ENCODE measurements at places on chromosomes 5 and 9.

- DNase-seq = no peak
These were observed 24.7 kb upstream of the GABRA6 start for GRCh38 chr5:161660806-161661205.

GRCh38 chr9:75422944-75423522 lies 334.7 kb downstream of the OSTF1 start:
- DNase-seq = no peak

GRCh38 chr5:40557501-40557900 lies 122.2 kb upstream of the PTGER4 start:
- DNase-seq = no peak

DNA sequence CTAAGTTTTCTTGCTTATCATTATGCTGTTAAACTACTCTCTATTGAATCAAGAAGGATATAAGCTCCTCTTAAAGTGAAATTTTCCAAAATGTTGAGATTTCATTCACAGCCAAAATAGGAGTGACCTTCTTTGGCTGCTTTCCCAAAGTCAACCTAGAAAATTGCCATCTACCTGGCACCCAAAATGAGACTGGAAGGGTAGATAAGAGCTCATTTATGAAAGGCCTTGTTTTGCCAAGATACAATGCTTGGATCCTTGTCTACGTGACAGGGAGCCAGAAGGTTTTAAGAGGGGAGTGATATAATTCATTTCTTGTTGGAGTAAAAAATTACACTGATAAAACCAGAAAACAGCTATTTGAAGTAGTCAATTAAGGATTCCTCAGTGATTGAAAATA lies 287.1 kb downstream of the IZUMO3 start:
- DNase-seq = no peak

DNA sequence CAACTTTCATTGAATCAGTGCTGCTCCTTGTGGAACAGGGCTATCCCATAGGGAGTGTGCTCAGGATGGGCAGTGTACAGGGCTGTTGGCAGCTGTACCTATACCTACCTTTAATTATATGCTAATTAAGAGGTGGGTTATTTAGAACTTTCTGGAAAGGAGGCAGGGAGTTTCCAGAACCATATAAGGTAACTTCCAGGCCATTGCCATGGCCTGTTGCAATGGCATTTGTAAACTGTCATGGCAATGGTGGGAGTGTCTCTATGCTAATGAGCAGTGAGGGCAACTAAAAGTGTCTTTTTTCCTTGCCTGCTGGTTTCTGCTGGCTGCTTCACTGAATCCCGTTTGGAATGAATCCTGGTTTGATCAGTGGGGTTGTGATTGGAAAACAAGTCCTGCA lies 2.3 kb upstream of the ARHGAP26 start:
- DNase-seq = no peak

DNA sequence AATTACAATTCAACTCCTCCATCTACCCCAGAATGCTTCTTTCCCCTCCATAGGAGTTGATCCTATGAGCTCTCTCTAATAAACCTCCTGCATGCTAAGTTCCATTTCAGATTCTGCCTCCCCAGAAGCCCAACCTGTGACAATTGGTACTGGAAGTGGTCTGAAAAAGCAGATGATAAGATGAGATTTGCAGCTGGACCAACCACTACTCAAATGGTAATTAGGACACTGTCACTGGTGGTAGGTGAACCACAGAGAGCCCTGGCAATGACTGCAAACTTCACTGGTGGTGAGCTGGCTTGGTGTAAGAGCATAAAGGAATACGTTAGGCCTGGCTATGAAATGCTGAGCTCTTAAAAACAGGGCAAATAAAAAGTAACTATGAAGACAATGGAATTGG lies 112.6 kb downstream of the ESM1 start:
- DNase-seq = no peak

GRCh38 chr5:178547052-178547666 lies 43.0 kb downstream of the COL23A1 start:
- no peak for DNase-seq

GRCh38 chr5:35363387-35363965 lies 133.2 kb upstream of the PRLR start:
- DNase-seq = no peak

DNA sequence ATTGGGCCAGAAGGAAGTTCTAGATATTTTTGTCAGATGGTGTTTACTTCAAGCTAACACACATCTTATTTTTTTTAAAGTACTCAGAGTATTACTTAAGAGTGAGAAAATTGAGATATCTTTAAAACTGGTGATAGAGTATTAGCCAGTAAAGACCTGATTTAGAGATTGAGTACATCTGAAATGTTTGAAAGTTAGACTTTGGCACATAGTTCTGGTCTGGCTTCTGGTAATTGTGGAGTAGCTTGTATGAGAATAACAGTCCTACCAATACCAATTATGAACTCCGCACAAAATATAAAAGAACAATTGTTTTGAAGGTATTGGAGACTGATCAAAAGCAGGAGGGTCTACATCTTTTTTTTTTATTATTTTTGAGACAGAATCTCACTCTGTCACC lies 44.5 kb upstream of the GLIPR2 start:
- no peak for DNase-seq

DNA sequence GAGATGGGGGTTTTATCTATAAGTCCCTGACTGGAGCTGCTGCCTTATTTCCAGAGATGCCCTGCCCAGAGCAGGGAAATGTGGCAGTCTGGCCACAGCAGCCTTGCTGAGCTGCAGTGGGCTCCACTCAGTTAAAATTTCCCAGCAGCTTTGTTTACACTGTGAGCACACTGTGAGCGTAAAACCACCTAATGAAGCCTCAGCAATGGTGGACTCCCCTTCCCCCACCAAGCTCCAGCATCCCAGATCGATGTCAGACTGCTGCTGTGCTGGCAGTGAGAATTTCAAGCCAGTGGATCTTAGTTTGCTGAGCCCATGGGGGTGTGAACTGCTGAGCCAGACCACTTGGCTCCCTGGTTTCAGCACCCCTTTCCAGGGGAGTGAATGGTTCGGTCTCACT lies 208.7 kb upstream of the RAI14 start:
- no peak for DNase-seq

- no peak for DNase-seq
These were observed 13.8 kb upstream of the PLEKHG4B start for GRCh38 chr5:77957-78804.

- no peak for DNase-seq
These were observed 163.7 kb downstream of the TARS1 start for GRCh38 chr5:33604503-33604902.

DNA sequence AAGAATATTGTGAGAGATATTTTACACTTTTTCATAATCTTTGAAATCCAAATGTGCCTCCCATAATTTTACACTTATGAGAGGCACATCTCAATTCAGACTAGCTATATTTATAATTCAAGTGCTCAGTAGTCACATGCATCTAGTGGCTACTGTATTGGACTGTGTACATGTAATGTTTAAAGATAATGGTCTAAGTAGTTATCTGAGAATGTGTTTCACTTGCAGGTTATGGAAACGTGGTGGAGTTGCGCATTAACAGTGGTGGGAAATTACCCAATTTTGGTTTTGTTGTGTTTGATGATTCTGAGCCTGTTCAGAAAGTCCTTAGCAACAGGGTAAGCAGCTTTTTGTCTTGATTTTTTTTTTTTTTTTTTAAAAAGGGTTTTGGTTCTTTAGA lies 28.8 kb downstream of the G3BP1 start:
- no peak for DNase-seq

DNA sequence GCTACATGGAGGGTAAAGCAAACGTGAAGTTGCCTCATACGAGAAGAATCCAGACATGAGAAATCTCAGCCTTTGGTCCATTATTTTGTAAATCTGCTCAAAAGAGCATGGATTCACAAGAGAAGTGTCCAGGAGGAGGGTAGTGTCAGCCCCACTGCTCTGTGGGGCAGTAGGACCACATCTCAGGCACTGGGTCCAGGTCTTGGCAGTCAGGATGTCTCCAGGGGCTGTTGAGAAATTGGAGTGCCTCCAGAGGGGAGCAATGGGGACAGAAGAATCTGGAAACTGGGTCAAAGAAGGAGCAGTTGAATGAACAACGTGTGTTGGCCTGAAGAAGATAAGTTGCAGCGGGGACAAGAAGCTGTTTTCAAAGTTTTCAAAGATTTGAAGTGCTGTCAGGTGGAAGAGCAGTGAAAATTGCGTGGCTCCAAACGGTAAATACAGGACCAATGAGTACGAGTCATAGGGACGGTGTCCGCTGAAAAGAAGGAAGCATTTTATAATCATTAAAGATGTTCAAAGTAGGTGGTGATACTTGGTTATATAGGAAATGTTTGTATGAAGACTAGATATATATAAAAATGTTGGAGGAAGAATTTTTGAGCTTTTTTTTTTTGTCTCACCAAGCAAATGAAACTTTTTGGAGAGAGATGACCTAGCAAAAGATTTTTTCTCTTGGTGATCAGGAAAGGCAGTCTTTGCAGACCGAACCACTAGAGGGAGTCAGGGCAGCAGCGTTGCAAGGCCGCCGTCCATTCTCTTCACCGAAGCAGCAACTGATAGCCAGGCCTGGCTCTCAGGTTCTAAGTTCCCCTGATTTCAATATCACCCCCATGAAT lies 57.1 kb upstream of the ZBED3 start:
- peak; percentile 52 for DNase-seq

- DNase-seq = no peak
These were observed 6.1 kb upstream of the KIF12 start for GRCh38 chr9:114105236-114105635.

DNA sequence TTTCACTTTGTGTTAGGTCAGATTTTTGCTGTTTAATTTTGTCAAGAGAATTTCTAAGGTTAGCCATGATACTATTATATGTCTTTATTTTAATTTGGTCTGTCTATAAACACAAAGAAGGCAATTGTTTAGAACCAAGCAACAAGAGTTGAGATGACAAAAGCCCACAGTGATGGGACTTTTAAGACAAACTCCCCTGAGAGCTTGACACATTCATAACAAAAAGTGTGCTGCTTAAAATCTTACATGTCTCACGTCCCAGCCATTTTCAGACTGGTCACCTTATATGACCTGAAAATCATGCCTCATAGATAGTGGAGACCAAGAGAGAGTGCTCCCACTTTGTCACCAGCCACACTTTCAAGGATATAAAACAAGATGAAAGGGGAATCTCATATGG lies 21.6 kb upstream of the NNT start:
- DNase-seq = no peak
